Mesothelial cell of epicardium (in vitro differentiated cells): ENCODE measurements at places on chromosomes 12 and 14. TPM values are rescaled to one million over a fixed set of nuclear protein-coding genes. Genes with fewer than 3 reads are reported as not detected.

- peaks cover 13% of the 10 kb centered on the region for H3K27me3 ChIP-seq
- H3K4me3 ChIP-seq = no peak overlapping the region
- no peak overlapping the region for H3K27ac ChIP-seq
- H3K36me3 ChIP-seq = no peaks in the 10 kb centered on the region
These were observed 80.7 kb downstream of the SLC25A47 start for GRCh38 chr14:100403802-100404365.

- no peaks in the 10 kb centered on the region for H3K36me3 ChIP-seq
- H3K4me3 ChIP-seq = no peak overlapping the region
- H3K4me1 ChIP-seq = no peaks in the 10 kb centered on the region
- H3K27ac ChIP-seq = no peak overlapping the region
These were observed 22.2 kb downstream of the CCDC63 start for GRCh38 chr12:110869026-110869425.

DNA sequence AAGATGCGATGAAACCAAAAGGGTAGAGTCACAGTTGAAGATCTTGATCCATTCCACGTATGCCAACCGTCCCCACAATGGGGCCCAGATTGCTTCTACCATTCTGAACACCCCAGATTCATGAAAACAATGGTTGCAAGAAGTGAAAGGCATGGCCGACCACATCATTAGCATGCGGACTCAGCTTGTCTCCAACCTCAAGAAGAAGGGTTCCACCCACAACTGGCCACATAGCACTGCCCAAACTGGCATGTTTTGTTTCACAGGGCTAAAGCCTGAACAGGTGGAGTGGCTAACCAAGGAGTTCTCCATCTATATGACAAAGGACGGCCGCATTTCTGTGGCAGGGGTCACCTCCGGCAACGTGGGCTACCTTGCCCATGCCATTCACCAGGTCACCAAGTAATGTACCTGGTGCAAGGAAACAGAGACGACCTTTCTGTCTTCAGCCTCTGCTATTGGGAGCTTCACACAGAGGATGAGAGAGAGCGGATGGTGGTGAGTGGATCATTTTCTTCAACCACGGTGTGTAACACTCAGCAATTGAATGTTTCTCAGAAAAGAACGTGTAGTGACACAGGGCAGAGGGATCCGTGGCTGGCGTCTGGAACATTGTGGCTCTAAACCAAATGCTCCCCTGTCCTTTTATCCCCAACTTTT is 26.8 kb upstream of the CLEC2D start:
- H3K27me3 ChIP-seq = no peaks in the 10 kb centered on the region
- H3K36me3 ChIP-seq = peaks cover 10% of the 10 kb centered on the region
- H3K4me1 ChIP-seq = peaks cover 12% of the 10 kb centered on the region

- H3K4me1 ChIP-seq = peaks cover 5% of the 10 kb centered on the region
- peaks cover 8% of the 10 kb centered on the region for H3K36me3 ChIP-seq
- no peak overlapping the region for H3K27ac ChIP-seq
- peaks cover 4% of the 10 kb centered on the region for H3K27me3 ChIP-seq
- H3K4me3 ChIP-seq = no peak overlapping the region
These were observed 3.4 kb upstream of the TMEM229B start for GRCh38 chr14:67491741-67492507.

DNA sequence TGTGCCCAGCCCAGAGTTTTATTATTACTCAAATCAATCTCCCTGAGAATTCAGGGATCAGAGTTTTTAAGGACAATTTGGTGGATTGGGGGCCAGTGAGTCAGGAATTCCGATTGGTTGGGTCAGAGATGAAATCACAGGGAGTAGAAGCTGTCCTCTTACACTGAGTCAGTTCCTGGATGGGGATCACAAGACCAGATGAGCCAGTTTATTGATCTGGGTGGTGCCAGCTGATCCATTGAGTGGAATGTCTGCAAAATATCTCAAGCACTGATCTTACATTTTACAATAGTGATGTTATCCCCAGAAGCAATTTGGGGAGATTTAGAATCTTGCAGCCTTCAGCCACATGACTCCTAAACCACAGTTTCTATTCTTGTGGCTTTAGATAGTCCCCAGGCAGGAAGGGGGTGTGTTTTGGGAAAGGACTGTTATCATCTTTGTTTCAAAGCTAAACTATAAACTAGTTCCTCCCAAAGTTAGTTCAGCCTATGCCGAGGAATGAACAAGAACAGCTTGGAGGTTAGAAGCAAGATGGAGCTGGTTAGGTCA is 89.1 kb upstream of the CNOT2 start:
- no peak overlapping the region for H3K27ac ChIP-seq
- H3K36me3 ChIP-seq = peaks cover 22% of the 10 kb centered on the region
- H3K4me1 ChIP-seq = no peaks in the 10 kb centered on the region

DNA sequence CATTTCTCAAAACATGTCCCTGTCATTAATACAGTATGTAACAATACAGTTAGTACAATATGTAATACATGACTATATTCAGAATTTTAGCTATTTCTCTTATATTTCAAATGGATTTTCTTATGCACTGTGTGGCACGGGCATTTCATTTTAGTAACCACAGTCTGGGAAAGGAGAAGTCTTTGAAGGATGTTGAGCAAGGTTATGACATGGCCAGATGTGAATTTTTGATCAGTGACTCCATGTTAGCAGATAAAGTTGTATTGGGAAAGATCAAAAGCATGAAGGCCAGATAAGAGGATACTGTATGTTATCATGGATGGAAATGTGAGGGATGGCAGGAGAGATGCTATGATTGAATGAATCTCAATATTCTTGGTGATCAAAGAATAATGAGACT is 285.2 kb downstream of the NAV3 start:
- DNase-seq = no peak
- no peak overlapping the region for H3K27ac ChIP-seq
- no peaks in the 10 kb centered on the region for H3K27me3 ChIP-seq

The FAM90A1 gene
- total RNA-seq = 0.09 to 0.20 TPM in 2 of 3 replicates, not detected in the other

The ANO2 gene
- total RNA-seq = 6.2 to 7.6 TPM (median 6.3 TPM) in 3 replicates

GRCh38 chr14:50018201-50018932 is 98.0 kb downstream of the VCPKMT start:
- no peaks in the 10 kb centered on the region for H3K36me3 ChIP-seq
- DNase-seq = no peak
- no peak overlapping the region for H3K27ac ChIP-seq
- H3K4me1 ChIP-seq = peaks cover 14% of the 10 kb centered on the region
- H3K4me3 ChIP-seq = no peak overlapping the region

The CNTN1 gene
- total RNA-seq = 17.8 to 22.4 TPM (median 20.7 TPM) in 3 replicates

The GSG1 gene
- total RNA-seq = not detected in 3 replicates

The AQP6 gene
- 0.11 to 0.16 TPM (median 0.11 TPM) in 3 replicates for total RNA-seq

DNA sequence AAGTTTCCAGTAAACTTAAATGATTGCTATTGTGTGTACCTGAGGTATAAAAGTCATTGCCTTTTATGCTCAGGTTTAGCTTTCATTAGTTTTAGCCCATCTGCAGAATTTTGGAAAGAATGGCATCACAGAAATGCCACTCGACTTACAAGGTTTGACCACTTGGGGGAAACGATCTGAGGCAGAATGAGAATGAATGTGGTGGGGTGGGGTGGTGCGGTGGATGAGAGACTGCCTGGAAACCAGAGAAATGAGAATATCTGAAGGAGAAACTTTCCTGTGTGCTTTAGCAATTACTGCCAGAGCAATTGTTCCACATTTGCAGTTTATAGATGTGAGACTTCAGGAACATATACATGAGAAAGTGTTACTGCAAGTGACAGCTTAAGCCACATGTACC is 225.4 kb upstream of the PDE3A start:
- H3K27ac ChIP-seq = no peak overlapping the region
- DNase-seq = no peak
- no peaks in the 10 kb centered on the region for H3K4me1 ChIP-seq
- no peaks in the 10 kb centered on the region for H3K27me3 ChIP-seq
- no peak overlapping the region for H3K4me3 ChIP-seq
- no peaks in the 10 kb centered on the region for H3K36me3 ChIP-seq

GRCh38 chr14:68504861-68505260 is 288.0 kb downstream of the ZFP36L1 start:
- H3K36me3 ChIP-seq = no peaks in the 10 kb centered on the region
- H3K27me3 ChIP-seq = no peaks in the 10 kb centered on the region
- H3K4me1 ChIP-seq = peaks cover 71% of the 10 kb centered on the region
- H3K27ac ChIP-seq = peak overlapping the region; percentile 79
- DNase-seq = no peak
- no peak overlapping the region for H3K4me3 ChIP-seq

The MYH6 gene
- total RNA-seq = not detected in 3 replicates

DNA sequence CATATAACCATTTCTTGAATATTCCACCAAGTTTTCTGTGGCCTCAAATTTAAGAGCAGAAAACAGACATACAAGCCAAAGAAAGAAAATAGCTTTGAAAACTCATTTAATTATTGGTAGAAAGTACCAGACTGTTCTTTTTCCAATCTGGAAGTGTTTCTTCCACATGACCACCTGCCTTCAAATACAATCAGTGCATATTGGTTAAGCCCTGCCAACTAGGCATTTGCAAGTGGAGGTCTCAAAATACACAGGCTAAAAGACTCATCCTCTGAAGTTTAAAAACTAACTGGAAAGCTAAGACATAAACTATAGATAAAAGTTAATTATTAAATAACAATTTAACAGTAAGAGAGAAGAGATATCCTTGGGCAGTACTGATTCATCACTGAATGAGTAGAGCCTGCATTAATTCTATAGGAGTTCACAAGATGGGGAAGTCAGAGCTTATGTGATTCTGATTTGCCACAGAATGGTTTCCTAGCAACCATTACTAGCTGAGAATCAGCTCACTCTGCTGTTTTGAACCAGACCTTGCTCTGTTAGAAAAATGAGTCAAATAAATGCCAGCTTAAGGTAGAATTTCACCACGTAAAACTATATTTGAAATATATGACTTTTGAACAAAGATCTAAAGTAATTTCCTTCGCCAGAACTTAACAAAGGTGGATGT is 433.8 kb downstream of the FUT8 start:
- no peaks in the 10 kb centered on the region for H3K36me3 ChIP-seq
- no peak overlapping the region for H3K4me3 ChIP-seq
- no peaks in the 10 kb centered on the region for H3K4me1 ChIP-seq
- no peak overlapping the region for H3K27ac ChIP-seq

The MCRS1 gene
- 65.6 to 72.4 TPM (median 68.1 TPM) in 3 replicates for total RNA-seq

- no peak overlapping the region for H3K4me3 ChIP-seq
- peaks cover 40% of the 10 kb centered on the region for H3K4me1 ChIP-seq
- peak overlapping the region; percentile 98 for H3K27ac ChIP-seq
- DNase-seq = no peak
- H3K27me3 ChIP-seq = no peaks in the 10 kb centered on the region
These were observed 54.5 kb downstream of the VCPKMT start for GRCh38 chr14:50061664-50062437.

DNA sequence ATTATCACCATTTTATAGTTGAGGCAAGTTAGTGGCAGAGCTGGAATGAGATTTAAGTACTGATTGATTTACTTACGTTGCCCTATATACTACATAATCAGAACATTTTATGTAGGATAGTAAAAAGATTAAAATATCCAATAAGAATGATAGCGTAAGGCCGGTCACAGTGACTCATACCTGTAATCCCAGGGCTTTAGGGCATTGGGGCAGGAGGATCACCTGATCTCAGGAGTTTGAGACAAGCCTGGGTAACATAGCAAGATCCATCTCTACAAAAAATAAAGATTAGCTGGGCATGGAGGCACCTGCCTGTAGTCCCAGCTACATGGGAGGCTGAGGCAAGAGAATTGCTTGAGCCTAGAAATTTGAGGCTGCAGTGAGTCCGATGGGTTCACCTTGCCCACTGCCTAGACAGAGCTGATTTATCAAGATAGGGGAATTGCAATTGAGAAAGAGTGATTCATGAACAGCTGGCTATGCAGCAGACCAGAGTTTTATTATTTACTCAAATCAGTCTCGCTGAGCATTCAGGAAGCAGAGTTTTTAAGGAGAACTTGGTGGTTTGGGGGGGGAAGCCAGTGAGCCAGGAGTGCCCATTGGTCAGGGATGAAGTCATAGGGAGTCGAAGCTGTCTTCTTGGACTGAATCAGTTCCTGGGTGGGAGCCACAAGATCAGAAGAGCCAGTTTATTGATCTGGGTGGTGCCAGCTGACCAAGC is 24.7 kb upstream of the SGPP1 start:
- H3K4me3 ChIP-seq = no peak overlapping the region
- H3K4me1 ChIP-seq = peaks cover 4% of the 10 kb centered on the region
- DNase-seq = no peak
- no peaks in the 10 kb centered on the region for H3K36me3 ChIP-seq
- no peak overlapping the region for H3K27ac ChIP-seq

The PPP4R3A gene
- 94.2 to 101 TPM (median 99.2 TPM) in 3 replicates for total RNA-seq

GRCh38 chr14:94575730-94576585 is 5.3 kb upstream of the SERPINA5 start:
- H3K4me3 ChIP-seq = no peak overlapping the region
- no peaks in the 10 kb centered on the region for H3K4me1 ChIP-seq
- H3K27me3 ChIP-seq = peaks cover 13% of the 10 kb centered on the region
- no peak for DNase-seq
- no peaks in the 10 kb centered on the region for H3K36me3 ChIP-seq
- no peak overlapping the region for H3K27ac ChIP-seq

DNA sequence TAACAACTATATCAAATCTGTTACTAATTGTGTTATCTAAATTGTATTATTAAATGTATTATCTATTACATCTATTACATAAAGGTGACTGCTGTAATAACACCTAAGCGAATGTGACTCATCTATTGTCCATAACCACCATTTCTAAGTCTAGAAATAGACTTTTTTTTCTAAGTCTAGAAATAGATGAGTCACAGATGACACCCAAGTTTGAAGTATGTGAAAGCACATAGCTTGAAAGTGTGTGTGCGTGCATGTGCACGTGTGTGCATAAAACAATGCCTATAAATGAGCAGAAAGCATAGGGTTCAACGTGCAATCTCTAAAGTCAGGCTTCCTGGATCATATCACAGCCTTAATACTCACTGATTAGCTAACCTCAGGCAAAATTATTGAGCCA is 451.3 kb upstream of the USP15 start:
- no peak for DNase-seq
- no peak overlapping the region for H3K27ac ChIP-seq
- H3K4me3 ChIP-seq = no peak overlapping the region
- H3K27me3 ChIP-seq = no peaks in the 10 kb centered on the region
- no peaks in the 10 kb centered on the region for H3K4me1 ChIP-seq
